ENCODE measurements at places on chromosomes 7 and 10.

GRCh38 chr7:51040787-51041186 is 258.1 kb upstream of the GRB10 start:
- no peak for DNase-seq

GRCh38 chr7:2725178-2726105 is 37.4 kb downstream of the AMZ1 start:
- DNase-seq = no peak

- DNase-seq = no peak
These were observed 70.0 kb downstream of the CAMK1D start for GRCh38 chr10:12419262-12419847.

DNA sequence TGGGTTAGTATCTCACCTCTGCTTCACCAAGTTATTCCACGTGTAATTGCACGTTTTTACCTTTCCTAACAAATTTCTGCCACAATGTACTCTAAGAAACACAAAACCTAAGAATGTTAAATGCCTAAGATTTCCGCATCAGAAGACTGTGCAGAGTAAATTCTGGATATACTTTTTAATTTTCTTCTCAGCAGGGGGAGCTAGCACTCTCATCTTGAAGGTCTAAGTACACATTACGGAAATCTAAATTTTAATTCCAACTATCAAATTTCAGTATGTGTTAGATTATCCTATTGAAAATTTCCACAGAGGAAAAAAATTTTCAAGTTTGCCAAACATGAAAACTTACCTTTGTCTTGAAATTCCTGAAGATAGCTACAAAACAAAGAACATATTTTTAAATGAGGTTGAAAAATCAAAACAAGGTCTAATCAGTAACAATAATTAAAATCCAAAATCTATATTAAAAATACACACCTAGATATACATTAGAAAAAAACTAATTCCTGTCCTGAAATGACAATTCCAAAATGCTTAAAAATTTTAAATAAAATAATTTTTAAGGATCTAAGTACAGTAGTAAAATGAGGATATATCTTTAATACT is 10.5 kb downstream of the SKAP2 start:
- DNase-seq = no peak

- no peak for DNase-seq
These were observed 3.8 kb downstream of the SSC4D start for GRCh38 chr7:76405738-76406137.

DNA sequence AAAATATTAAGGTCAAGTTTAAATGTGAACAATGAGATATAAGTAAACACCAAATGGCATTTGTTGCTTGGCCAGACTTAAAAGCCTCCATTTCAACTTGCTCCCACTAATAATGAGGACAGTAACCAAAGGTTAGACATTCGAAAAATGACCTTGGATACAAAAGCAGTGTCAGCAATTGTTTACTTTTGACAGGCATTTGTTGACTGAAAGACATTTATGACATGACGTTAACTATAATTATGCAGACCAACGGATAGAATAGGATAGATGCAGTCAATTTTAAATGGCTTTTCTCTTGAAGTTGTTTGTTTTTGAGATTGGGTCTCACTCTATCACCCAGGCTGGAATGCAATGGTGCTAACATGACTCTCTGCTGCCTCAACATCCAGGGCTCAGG is 6.3 kb upstream of the WNT16 start:
- DNase-seq = no peak

DNA sequence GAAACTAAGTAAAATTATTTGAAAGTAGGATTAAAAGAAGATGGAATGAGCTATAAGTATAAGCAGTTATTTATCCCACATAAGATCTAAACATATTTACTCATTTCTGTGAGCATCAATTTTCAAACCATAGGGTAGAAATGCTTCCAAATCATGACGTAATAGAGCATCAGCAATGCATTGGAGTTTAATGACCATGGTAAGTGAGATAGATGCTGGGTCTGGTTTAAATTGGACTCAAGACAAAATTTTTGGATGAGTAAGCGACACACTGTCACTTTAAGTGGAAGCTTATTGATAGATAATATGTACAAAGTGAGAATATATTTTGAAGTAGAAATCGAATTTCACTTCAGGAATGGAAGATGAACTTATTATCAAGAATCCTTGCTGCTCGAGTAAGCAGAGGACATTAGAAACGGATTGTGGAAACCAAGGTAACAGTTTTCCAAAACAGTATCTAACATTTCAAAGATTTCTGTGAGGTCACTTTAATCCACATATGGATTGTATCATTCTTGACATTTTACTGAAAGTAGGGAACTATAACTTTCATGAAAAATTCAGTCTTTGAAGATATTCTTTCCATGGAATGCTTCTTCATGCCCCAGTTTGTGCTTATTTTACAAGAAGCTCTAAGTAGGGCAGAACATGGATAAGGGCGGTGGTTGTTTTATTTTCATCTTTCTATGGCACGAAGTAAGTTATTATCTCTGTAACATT is 85.8 kb downstream of the AGMO start:
- no peak for DNase-seq

DNA sequence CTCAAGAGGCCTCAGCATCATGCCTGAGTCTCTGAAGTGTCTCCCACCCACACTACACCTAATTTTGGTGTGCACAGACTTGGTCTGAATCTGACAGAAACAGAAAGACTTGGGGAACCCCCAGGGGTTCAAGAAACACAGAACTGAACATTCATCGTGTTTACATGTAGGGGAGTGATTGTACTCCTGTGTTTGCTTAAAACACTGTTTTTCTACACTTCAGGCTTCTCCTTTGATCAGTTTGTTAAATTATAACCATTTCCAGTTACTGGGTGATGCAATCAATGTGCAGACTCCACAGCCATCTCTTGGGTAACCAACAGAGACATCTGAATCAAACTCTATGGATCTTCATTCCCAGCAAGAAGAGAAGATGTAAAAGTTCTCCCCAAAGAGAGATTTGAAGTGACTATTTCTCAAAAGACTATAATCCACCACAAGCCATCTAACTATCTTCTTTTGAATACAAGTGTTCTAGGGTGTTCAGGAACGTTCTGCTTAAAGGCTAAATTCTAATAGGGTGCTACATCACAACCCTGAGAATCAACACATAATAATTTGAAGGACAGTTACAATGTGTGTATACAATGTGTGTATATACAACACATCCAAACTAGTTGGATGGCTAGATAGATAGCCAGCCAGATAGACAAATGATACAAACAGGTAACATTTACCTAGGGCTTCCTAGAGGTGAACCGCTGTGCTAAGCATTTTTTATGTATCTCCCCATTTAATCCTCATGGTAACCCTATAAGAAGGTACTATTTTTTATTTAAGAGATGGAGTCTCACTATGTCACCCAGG is 34.2 kb downstream of the DNAJC12 start:
- no peak for DNase-seq

DNA sequence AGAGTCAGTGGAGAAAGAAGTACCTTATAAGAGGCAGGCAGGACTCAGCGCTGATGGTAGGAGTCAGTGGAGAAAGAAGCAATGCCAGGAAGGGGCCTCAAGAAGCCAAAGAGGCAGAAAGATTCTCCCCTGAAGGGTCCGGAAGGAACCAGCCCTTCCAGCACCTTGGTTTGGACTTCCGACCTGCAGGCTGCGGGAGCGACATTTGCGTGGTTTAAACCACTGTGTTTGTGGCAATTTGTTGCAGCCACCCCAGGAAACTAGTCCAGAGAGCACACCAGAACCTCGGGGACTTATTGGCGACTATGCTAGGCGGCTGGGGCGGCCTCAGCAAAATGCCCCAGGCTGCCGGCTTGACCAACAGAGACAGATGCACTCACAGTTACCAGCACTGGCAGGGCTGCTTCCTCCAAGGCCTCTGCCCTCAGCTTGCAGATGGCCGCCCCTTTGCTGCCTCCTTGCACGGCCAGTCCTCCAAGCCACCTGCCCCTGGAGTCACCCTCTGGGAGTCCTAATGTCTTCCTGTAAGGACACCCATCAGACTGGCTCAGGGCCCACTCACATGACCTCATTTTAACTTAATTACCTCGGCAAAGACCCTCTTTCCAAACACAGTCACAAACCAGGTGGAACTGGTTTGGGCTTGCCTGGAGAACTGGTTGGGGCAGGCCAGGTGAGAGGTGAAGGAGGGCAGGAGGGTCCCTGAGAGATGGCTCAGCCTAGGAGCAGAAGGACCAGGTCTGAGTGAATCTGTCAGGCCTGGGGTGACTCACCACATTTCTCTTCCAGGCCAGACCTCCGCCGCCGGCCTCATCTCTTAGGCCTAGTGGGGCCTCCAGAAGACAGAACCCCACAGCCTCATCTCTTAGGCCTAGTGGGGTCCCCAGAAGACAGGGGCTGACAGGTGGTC is 26.1 kb downstream of the CALML3 start:
- no peak for DNase-seq

- DNase-seq = no peak
These were observed 218.4 kb upstream of the PCDH15 start for GRCh38 chr10:55019439-55019838.

DNA sequence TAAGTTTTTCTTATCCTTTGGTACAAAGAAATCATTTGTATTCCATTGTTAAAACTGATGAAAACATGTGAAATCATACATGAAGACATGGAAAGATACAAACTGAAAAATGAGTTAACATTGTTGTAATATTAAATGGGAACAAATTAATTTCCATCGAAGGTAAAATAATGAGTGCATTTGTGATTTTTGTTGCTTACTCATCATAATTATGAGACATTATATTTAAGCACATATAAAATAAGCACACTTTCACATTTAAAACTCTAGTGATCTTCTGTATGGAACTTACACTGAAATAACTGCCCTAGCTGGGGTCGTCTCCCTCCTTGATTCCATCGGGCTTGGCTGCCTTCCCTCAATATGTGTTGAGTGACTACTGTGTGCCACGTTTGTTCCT is 204.2 kb upstream of the PRPS1L1 start:
- no peak for DNase-seq

DNA sequence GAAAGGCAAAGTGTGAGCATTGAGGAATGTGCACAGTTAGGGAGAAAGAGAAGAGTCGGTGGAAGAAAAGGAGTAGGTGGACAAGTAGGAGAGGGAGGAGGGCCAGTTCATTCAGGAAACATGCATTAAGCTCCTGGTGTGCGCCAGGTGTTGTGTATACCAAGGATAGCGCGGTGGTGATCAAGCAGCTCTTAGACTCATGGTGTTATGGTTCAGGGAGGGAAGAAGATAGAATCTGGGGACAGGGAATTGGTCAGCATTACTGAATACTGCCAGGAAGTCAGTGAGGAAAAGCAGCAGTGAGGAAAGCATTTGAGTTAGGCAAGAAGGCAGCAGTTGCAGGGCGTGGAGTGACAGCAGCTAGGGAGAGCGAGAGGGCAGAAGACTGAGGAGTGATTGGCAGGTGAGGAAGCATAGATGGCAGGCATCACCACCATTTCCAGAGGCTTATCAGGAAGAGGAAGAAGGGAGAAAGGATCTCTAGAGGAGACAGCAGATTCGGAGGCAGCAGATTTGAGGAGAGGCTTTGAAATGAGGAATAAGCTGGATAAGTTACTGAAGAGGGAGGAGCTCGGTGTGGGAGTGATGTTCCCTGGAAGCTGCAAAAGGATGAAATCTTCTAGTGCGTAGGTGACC is 265.6 kb downstream of the GFRA1 start:
- no peak for DNase-seq

GRCh38 chr7:3005257-3005656 is 38.4 kb downstream of the CARD11 start:
- DNase-seq = no peak

- no peak for DNase-seq
These were observed 154.4 kb upstream of the NPY start for GRCh38 chr7:24129597-24129996.

- DNase-seq = no peak
These were observed 284.7 kb downstream of the HDAC9 start for GRCh38 chr7:18780266-18780665.

GRCh38 chr7:64875258-64875657 is 27.8 kb upstream of the ZNF273 start:
- DNase-seq = no peak

DNA sequence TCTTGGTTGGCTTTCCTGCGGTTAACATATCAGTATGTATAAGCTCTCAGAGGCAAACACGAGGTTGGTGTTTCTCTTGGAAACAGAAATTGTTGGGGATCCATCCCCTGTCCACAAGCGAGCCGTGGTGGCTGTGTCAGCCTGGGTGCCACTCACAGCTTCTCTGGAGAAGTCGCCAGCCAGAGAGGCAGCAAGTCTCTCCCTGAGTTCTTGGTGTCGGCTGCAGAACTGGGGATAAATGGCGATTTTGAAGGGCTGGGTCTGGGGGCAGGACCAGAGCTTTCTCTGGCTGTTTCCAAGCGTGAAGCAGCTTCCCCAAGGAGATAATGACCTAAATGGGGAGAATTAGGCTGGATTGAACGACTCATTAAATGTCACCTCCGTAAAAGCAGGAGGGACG is 335.3 kb downstream of the GLRX3 start:
- no peak for DNase-seq

DNA sequence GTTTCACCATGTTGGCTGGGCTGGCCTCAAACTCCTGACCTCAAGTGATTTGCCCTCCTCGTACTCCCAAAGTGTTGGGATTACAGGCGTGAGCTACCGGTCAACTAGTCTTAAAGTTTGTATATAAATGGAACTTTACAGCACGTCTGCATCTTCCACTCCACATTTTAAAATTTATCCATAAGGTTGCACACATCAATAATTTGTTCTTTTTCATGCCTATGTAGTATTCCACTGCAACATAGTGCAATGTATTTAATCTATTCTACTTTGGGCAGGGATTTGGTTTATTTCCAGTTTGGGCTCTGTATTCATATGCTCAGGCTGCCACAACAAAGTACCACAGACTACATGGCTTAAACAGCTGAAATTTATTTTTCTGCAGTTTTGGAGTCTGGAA is 90.0 kb downstream of the NPTX2 start:
- DNase-seq = no peak

- no peak for DNase-seq
These were observed 8.5 kb downstream of the GPER1 start for GRCh38 chr7:1096156-1097119.

- no peak for DNase-seq
These were observed 1.6 kb downstream of the FZD8 start for GRCh38 chr10:35640474-35640873.

DNA sequence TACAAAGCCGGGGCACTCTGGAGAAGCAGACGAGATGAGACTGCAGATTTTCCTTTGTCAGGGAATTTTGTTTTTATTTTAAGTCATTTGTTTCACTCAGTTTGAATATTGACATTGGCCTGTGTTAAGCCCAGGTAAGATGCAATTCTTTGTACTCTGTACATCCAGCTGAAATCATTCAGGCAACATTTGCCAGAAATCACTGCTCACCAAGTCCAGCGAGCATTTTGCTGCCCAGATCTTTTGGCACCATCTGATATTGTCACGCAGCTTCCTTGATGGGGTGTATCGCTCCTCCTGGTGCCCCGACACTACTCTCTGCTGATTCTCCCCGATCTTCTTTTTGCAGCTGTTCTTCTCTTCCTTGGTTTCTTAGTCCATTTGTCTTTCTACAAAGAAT is 261.7 kb downstream of the GALNT17 start:
- DNase-seq = no peak

All from cortex of kidney (tissue), 1 donor.